ENCODE measurements at places on chromosomes 1 and 21.

GRCh38 chr1:219660666-219661463 is 48.0 kb upstream of the ZC3H11B start:
- DNase-seq = no peak

- no peak for DNase-seq
Observed at GRCh38 chr1:117633068-117633345, 27.2 kb downstream of the TENT5C start.

- no peak for DNase-seq
Observed at GRCh38 chr1:168688644-168689326, 40.2 kb downstream of the DPT start.

DNA sequence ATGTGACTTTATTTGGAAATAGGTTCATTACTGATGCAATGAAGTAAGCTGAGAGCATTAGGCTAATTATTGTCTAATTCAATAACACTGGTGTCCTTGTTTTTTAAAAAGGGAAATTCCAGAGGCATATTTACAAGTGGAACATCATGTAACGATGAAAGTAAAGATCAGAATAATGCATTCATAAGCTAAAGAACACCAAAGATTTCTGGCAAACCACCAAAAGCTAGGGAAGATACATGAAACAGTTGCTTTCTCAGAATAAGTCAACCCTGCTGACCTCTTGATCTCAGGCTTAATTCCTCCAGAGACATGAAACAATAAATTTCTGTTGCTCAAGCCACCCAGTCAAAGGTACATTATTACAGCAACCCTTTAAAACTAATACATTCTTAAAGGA is 20.3 kb upstream of the IFI16 start:
- DNase-seq = no peak

DNA sequence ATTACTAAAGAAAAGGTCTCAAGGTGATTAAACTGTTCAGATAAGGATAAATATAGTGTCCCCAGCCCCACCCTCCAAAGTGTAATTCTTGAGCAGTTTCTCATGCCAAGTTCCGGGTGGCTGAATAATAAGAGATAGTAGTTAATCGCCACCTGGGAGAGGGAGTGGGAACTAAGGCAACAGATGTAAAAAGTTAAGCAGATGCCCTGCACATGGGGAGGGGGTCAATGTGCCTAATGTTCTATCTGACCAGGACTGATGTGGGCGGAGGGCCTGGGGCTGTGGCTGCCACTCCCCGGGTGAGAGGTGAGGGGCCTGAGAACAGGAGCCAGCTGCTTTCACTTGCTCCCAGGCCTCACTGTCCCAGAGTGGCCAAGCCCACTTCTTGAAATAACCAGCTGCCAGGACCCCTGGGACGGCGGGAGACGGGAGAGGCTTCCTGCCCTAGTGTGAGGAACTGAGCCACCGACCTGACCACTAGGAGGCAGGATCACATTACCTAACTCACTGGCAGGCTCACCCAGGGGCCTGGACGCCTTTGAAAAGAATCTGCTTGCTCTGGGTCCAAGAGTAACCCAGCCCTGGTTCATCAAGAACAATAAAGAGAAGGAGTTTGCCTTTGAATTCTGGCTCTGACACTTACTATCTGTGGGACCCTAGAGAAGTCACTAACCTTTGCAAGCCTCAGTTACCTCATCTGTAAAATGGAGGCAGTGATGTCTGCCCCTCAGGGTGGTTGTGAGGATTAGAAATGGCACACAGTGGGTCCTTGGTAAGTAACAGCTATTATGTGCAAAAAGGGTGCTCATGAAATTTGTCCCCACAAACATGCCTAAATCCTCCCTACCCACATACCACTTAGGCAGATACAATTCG is 179.2 kb downstream of the ATG4C start:
- DNase-seq = no peak

- DNase-seq = no peak
Observed at GRCh38 chr1:116411784-116412479, 38.9 kb downstream of the ATP1A1 start.

- DNase-seq = no peak
Observed at GRCh38 chr1:212916481-212917133, 33.7 kb upstream of the VASH2 start.

- no peak for DNase-seq
Observed at GRCh38 chr1:103180660-103181059, 72.3 kb upstream of the COL11A1 start.

DNA sequence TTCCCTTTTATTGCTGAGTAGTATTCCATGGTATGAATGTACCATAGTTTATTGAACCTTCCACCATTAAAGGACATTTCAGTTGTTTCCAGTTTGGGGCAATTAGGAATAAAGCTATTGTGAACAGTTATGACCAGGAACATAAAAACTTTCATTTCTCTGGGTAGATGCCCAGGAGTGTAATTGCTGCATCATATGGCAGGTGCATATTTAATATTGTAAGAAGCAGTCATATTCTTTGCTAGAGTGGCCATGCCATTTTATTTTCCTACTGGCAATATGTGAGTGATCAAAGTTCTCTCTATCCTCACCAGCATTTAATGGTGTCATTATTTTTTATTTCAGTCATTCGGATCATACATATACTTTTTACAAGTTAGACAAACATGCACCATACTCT is 23.9 kb upstream of the H3-3A start:
- DNase-seq = no peak

Measured in effector memory CD4-positive, alpha-beta T cell (primary cell).